ENCODE measurements at places on chromosomes 5 and 9. TPM values are rescaled to one million over a fixed set of nuclear protein-coding genes. Genes with fewer than 3 reads are reported as not detected.
A peak's percentile ranks its signal among the peaks of the same experiment; 100 is the strongest.

DNA sequence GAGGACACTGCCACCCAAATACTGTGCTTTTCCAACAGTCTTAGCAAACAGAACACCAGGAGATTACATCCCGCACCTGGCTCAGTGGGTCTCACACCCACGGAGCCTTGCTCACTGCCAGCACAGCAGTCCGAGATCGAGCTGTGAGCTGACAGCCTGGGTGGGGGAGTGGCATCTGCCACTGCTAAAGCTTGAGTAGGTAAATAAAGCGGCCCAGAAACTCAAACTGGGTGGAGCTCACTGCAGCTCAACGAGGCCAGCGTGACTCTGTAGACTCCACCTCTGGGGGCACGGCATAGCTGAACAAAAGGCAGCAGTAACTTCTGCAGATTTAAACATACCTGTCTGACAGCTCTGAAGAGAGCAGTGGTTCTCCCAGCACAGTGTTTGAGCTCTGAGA is 28.8 kb downstream of the EPB41L4A start:
- no peak for DNase-seq

GRCh38 chr5:111548992-111549649 is 36.8 kb upstream of the STARD4 start:
- DNase-seq, result no peak

- DNase-seq, result no peak
These were observed 69.0 kb downstream of the SV2C start for GRCh38 chr5:76152161-76152560.

GRCh38 chr9:109051733-109052132 is 38.4 kb upstream of the CTNNAL1 start:
- DNase-seq, result no peak

GRCh38 chr5:126723643-126724042 is 53.3 kb upstream of the LMNB1 start:
- no peak for DNase-seq

DNA sequence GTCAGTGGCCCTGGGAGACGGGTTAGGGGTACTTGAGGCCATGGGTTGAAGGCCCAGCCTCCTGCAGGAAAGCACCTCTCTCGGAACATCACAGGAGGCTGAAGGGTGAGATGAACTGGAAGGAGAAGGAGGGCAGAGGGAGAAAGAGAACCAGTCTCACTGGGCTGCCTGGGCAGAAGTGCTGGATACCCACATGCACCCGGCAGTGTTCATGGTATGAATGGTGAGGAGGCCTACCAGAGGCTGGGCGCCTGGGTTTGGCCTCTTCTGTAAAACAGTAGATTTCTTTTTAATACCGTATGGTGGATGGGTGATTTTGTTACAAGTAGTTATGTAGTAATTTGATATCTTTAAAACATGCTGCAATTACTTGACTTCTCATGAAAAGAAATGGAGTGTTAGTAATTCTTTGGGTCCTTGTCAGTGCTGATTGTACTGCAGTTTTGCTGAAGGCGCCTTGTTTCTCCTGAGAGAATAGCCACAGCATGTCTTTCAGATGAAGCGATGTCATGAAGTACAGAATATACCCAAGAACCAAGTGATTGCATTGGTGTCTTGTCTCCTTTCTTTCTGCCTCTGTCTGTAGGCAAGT is 258.6 kb downstream of the FANCC start:
- no peak for DNase-seq

DNA sequence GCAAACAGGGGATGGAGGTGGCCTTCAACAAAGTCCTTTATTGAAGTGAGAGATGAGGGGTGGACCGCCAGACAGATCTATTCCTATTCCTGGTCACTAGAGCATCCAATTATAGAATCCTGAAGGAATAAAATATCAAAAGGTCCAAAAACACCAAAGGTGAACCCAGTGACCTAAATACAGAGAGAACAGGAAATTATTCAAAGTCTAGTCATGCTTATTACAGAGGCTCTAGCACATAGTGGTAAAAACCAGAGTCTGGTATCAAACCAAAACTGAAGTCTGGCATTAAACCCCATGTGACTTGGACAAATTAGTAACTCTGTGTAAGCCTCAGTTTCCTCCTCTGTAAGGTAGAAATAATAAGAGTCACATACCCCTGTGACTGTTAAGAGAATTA is 100.5 kb upstream of the SNX2 start:
- no peak for DNase-seq

- DNase-seq, result no peak
These were observed 60.1 kb downstream of the OTULIN start for GRCh38 chr5:14724633-14725032.

DNA sequence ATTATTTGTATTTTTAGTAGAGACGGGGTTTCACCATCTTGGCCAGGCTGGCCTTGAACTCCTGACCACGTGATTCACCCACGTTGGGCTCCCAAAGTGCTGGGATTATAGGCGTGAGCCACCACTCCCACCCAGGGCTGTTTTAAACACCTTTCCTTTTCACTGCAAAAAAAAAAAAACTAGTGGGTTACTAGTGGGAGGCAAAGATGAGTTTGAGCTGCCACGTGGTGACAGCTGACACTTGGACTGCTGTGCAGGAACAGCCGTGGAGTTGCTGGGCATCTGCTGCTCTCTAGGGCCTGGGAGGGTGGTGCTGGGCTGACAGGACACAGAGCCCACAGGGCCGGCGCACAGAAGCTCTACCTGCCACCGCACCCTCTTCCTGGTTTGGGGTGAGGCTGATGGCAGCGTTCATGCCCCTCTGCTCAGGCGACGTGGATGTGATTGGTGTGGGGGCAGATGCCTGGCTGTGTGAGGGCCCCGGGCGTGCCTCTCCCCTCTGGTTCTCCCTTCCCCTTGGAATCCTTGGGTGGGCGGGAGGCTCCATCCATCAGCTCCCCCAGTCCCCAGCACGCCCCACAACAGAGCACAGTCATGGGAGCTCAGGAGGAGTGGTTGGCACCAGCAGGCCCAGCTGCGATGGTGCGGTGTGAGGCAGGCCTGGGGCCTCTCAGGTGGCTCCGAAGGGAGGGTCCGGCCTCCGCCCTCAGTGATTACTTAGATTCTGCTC is 16.9 kb downstream of the RABL6 start:
- no peak for DNase-seq

- DNase-seq, result no peak
These were observed 1.1 kb downstream of the HEXB start for GRCh38 chr5:74685979-74686631.

- no peak for DNase-seq
These were observed 6.0 kb upstream of the PUM3 start for GRCh38 chr9:2849941-2850340.

DNA sequence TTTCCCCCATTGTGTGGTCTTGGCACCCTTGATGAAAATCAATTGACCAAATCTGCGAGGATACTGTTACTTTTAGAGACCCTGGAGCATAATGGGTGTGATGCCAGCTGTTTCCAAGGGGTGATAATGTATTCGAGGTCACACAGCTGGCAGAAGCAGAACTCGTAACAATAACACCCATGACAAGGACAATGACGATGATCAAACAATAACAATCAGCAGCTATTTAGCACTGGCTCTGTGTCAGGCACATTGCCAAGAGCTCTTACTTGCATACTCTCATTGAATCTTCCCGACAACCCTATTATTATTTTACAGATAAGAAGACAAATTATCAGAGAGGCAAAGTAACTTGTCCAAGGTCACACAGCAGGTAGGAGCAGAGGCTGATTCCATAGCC is 223.7 kb upstream of the MSX2 start:
- DNase-seq, result no peak

DNA sequence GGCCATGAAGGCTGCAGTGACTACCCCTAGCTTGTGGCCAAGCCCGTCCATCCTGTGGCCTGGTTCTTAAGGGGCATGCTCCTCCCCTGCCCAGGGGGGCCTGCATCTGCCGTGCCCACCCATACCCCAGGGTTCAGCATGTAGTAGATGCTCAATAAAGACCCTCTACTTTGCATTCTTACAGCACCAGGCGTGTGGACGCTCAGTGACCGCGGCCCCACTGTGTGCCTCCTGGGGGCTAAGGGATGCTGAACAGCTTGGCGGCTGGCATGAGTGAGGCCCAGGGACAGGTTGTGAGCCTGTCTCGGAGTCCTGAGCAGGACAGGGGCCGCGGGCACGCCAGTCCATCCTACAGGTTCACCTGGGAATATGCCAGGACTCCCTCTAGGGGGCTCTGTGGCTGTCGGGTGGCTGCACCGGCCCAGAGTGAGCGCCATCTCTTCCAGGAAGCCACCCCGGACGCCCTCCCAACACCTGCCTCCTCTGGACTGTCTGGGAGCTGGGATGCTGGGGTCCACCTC is 9.1 kb downstream of the NOTCH1 start:
- DNase-seq, result no peak

DNA sequence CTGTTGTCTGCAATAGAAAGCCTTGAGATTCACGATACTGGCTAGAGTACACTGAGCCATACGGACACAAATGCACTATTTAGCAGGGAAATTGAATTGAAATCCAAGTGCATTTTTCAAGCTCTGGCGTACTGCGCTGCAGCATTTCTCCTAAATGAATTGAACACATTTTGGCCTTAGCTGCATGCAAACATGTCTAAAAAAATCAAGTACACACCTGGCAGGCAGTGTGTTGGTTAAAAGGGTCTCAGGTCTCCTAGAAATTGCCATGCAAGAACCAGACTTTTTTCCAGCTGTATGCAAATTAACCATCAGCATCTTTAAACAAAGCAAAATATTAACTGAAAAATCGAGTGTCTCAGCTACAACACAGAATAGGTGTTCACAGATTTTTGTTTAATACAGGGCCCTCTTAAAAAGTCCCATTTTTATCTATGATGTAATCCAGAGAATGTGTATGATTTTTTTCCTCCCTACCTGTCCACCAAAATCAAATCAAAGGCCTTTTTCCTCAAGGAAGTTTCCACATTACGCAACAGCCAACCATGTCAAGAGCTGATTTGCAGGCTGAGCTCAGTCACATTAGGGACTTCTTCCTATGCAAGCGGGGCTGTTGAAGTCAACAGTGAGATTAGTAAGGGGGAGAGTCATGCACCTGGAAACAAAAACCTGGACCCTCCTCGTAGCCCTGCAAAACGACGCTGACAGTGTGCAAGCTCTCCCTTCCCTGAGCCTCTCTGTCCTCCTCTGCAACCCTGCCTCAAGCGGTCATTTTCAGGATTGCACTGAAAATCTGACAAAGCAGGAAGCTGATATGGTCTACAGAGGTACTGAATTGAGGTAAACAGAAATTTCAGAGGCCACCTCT is 14.1 kb upstream of the SFXN1 start:
- no peak for DNase-seq

GRCh38 chr9:72012646-72013045 is 47.8 kb downstream of the C9orf57 start:
- DNase-seq, result no peak

- DNase-seq, result no peak
These were observed 95.6 kb downstream of the HSPA4 start for GRCh38 chr5:133147411-133147810.

- DNase-seq, result no peak
These were observed 417.7 kb downstream of the PSAT1 start for GRCh38 chr9:78714576-78714975.

DNA sequence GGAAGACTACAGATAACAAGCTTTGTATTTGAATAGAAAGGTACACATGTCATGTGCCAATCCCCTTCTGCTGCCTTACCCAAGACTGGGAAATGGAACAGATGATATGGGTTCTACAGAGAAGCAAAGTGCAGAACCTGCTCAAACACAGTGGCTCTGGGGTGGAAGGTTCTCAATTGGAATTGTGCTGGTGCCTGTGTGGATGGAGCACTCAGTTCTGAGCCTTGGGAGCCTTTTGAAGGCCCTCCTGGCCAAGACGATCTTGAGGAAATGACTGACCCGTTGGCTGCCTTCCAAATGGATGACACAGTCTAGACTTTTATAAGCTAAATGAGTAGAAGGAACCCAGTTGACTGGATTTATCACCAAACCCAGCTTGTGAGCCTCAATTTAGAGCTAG is 4.2 kb upstream of the PRSS3 start:
- DNase-seq, result no peak

- peak; percentile 20 for DNase-seq
These were observed 28.8 kb upstream of the ROR2 start for GRCh38 chr9:91978740-91979414.

PIK3R1 gene
- 5.9 TPM for total RNA-seq

EFCAB9 gene
- total RNA-seq, result not detected

GABRA1 gene
- total RNA-seq, result not detected

MUSK gene
- total RNA-seq, result not detected

LIX1 gene
- total RNA-seq, result under 0.01 TPM

SHISAL2B gene
- not detected for total RNA-seq

GKAP1 gene
- total RNA-seq, result 5.0 TPM

PCDHA12 gene
- total RNA-seq, result not detected

ZNF454 gene
- total RNA-seq, result 1.7 TPM

ZNF462 gene
- total RNA-seq, result 8.8 TPM

SCGB3A2 gene
- total RNA-seq, result not detected

KCNIP1 gene
- total RNA-seq, result 2.0 TPM

Measured in epithelial cell of proximal tubule (primary cell).